SHP77 (cell line): ENCODE measurements at places on chromosomes 2 and 18.
A peak's percentile ranks its signal among the peaks of the same experiment; 100 is the strongest.

DNA sequence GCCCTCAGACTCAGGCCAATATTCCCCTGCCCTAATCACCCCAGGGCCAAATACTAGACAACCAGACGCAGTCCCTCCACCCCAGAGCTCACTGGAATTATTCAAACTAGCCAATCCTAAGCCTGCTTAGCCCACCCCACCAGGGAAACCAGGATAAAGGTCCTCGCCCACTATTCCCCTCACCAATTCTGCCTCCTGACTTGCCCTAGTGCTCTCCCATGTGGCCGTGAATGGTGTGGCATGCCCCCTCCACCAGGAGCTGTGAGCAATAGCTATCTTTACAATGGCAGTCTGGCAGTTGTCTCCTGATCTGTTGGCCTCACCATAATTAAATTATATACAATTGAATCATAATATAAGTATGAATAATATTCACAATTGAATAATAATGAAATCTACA is 42.3 kb downstream of the FAM124B start:
- peak; percentile 34 for DNase-seq

DNA sequence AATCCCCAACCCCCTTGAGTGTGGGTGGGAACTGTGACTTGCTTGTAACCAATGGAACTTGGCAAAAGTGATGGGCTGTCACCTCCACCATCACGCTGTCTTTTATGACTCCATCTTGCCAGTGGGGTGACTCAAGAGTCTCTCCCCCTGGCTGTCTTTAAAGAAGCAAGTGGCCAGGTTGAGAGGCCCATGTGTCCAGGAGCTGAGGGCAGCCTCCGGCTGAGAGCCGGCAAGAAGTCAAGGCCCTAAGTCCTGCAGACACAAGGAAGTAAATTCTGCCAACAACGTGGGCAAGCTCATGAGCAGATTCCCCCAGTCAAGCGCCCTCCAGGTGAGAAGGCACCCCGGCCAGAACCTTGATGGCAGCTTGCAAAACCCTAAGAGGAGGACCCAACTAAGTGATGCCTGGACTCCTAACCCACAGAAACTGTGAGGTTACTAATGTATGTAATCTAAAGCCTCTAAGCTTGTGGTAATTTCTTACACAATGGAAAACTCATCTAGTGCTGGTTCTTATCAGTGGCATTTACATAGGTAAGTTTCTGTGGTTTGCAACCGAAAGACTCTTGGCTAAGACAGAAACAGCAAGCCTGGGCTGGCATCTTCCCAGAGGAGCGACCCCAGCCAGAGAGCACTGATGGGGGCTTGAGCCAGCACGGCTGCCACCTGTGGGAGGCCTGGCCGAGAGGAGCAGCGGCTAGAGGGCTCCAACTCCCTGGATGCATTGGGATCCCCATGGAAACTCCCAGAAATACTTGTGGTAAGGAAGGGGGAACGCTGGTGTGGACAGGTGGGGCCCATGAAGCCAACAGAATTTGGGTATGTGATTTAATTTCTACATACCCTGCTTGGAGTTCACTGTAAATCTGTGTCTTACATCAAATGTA is 49.3 kb downstream of the CIB4 start:
- no peak for DNase-seq

DNA sequence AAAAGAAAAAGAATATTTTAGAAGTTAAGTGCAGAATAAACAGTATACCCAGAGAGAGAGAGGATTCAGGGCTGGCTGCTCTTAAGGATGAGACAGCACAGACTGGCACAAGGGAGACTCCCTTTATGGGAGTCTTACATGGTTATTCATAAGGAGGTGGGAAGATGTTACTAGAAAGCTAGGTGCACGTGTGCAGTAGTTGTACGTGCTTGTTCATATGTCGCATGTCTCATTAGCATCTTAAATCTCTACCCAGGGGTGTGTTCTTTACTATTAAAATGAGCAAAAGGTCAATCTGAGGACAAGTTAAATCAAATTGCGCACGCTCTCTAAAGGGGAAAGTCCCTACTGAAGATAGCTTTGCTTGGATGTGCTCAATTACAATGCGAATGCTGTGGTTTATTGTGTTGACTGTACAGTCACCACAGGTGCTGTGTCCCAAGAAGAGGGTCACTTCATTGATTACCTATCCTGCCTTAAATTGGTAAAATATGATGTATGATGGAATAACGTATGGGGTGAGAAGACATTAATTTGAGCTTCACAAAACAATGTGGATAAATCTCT is 368.0 kb upstream of the SPHKAP start:
- no peak for DNase-seq

- no peak for DNase-seq
These were observed 187.3 kb upstream of the CTAGE1 start for GRCh38 chr18:22604986-22605421.

GRCh38 chr2:69104261-69104660 is 91.3 kb downstream of the ANTXR1 start:
- no peak for DNase-seq

GRCh38 chr2:94872676-94873361 is 1.6 kb downstream of the TEKT4 start:
- no peak for DNase-seq

- DNase-seq, result no peak
These were observed 152.6 kb downstream of the FAM210A start for GRCh38 chr18:13573750-13574149.

GRCh38 chr2:217463402-217464075 is 539.3 kb downstream of the TNS1 start:
- no peak for DNase-seq

GRCh38 chr2:48717846-48718245 is 37.7 kb downstream of the LHCGR start:
- no peak for DNase-seq

- no peak for DNase-seq
These were observed 38.9 kb downstream of the METAP1D start for GRCh38 chr2:172038604-172039003.

GRCh38 chr18:37161491-37161890 is 332.6 kb downstream of the KIAA1328 start:
- DNase-seq, result no peak

DNA sequence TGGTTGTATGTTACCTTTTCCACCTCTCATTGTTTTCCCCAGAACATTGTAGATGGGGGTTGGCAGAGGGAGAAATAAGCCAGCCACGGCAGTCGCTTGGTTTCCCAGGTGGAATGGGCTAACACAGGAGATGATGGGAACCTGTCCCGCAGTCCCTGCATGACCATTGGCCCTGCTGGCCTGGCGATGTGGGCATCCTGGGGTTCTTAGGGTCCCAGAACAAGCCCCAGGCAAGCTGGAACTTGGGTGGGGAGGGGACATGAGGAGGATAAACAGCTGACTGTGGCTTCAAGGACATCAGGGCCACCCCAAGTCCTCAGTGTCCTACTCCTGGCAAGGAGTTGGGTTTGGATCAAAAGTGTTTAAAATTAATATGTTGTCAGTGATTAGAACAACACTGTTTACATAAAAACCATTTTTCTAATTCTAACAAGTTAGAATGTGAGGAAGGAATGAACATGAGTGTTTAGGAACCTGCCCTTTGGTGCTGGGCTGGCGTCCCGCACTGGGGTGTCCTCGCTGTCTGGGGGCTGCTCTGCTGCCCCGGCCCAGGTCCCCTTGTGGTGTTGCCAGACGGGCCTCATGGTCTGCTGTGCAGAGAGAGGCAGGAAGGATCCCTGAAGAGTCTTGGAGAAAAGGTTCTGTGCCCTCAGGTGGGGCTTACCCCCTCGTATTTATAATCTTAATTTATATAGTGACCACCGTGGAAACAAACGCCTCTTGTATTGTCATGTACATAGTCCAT is 95.1 kb downstream of the USP40 start:
- no peak for DNase-seq

GRCh38 chr2:20351555-20352229 is 1.0 kb upstream of the PUM2 start:
- DNase-seq, result peak; percentile 28

DNA sequence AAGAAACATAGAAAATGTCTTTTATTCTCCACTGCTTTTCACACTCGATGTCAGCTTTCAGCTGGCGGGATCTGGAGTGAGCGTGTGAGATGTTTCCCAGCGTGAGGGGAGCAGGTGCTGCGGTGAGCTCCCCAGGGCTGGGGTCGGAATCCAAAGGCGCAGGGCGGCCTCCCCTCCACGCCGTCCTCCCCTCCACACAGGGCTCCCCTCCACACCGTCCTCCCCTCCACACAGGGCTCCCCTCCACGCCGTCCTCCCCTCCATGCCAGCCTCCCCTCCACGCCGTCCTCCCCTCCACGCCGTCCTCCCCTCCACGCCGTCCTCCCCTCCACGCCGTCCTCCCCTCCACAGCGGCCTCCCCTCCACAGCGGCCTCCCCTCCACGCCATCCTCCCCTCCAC is 26.9 kb upstream of the KCNG2 start:
- DNase-seq, result no peak

DNA sequence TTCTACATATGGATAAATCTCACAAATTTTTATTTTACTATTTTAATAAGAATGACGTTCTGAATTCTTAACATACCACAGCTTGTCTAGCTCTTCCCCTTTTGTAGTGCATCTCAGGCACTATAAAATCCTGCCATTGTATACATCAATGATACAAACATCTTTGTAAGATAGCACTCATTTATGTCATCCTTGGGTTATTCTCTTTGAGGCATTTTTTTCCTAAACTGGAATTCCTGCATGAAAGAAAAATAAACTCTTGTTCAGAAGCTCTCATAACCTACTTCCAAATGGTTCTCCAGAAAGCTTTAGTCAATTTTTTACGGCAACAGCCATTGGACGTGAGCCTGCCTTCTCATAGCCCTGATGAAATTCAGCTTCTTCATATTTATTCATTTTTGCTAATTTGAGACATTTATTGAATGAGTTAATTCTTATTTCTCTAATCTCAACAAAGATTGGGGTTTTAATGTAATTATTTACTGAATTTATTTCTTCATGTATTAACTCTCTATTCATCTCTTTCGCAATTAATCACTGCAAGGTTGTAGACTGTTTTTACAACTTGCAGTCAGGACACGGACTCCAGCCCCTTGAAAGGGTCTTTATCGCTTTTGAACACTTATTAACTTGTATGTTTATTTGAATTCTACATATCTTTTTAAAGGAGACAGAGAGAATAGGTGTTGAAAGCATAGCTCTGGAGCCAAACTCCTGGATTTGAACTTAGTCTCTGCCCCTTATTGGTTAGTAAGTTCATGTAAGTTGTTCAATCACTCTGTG is 57.6 kb upstream of the PARD3B start:
- no peak for DNase-seq

- no peak for DNase-seq
These were observed 65.5 kb downstream of the BIN1 start for GRCh38 chr2:127041259-127041970.

GRCh38 chr2:233857511-233858141 is 3.3 kb upstream of the HJURP start:
- DNase-seq, result no peak

DNA sequence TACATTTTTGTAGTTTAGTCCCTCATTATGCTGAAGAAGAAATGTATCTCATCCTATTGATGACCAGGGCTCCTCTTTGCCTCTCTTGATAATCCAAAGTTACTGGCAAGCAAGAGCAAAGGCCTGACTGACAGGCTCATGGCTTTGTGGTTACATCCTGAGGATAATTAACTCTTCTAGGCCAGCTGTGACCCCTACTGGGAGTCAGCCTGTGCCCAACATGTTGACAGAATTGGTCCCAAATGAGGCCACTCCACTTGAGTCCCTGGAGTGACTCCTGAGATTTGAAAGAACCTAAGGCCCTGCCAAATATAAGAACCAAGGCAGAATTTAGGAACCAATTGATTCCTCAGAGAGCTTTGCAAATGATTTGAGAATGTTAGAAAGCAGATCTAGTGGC is 973.8 kb upstream of the CELF4 start:
- no peak for DNase-seq

- DNase-seq, result no peak
These were observed 246.2 kb downstream of the ARHGAP15 start for GRCh38 chr2:143375384-143375880.

GRCh38 chr2:25063876-25064660 is 22.2 kb downstream of the EFR3B start:
- DNase-seq, result no peak
